HFFc6 (cell line): ENCODE measurements at places on chromosomes 5 and 9.

GRCh38 chr5:138953387-138954256 is 78.5 kb upstream of the LRRTM2 start:
- no peaks in the 10 kb centered on the region for H3K36me3 ChIP-seq
- H3K27ac ChIP-seq, result no peak overlapping the region
- 0 out of 2 replicates have a peak, but pooled peaks cover 5% of the 10 kb centered on the region for H3K4me1 ChIP-seq
- H3K27me3 ChIP-seq, result peaks cover 3% of the 10 kb centered on the region

GRCh38 chr9:111970827-111971226 is 74.2 kb downstream of the UGCG start:
- H3K4me3 ChIP-seq, result no peak overlapping the region
- H3K27me3 ChIP-seq, result peaks cover 3% of the 10 kb centered on the region
- DNase-seq, result no peak

- H3K27ac ChIP-seq, result no peak overlapping the region
- peaks cover 8% of the 10 kb centered on the region for H3K4me1 ChIP-seq
- H3K36me3 ChIP-seq, result peaks cover 4% of the 10 kb centered on the region; the same call in 1 of the 2 replicates
- DNase-seq, result no peak
These were observed 86.0 kb upstream of the TBC1D2 start for GRCh38 chr9:98341157-98342097.

DNA sequence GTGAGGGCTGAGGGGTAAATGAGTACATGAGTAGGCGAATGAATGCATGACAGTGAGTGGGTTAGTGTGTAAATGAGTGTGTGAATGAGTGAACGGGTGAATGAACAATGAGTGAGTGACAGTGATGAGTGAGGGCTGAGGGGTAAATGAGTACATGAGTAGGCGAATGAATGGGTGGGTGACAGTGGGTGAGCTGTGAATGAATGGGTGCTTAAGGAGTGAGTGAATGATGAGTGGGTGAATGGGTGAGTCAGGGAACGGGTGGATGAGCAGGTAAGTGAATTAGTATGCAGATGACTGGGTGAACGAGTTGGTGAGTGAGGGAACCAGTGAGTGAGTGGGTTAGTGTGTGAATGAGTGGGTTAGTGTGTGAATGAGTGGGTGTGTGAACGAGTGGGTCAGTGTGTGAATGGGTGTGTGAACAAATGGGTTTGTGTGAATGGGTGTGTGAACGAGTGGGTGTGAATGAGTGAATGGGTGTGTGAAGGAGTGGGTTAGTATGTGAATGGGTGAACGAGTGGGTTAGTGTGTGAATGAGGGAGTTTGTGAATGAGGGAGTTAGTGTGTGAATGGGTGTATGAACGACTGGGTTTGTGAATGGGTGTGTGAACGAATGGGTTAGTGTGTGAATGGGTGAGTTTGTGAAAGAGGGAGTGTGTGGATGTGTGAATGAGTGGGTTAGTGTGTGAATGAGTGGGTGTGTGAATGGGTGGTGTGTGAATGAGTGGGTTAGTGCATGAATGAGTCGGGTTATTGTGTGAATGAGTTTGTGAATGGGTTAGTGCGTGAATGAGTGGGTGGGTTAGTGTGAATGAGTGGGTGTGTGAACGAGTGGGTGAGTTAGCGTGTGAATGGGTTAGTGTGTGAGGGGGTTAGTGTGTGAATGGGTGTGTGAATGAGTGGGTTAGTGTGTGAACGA is 32.9 kb downstream of the NKD2 start:
- H3K4me1 ChIP-seq, result no peaks in the 10 kb centered on the region
- no peak overlapping the region for H3K27ac ChIP-seq
- peaks cover 20% of the 10 kb centered on the region; the same call in 1 of the 2 replicates for H3K36me3 ChIP-seq
- no peak overlapping the region for H3K4me3 ChIP-seq

DNA sequence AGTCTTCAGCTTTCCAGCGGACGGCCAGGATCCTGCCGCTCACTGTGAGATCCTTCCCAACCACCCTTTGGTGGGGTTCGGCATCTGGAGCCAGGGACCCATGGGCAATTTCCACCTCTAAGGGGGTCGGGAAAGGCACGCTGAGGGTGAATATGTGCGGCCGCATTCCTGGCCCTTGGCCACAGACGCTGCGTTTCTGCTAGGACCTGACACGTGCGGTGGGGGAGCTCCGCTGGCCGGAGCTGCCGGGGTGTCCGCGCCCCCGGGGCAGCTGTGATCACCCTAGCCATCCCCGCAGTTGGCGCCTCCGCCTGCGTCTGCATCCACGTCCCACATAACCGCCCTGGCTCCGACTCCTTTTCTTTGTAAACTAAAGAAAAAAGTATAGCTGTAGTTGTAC is 5.3 kb upstream of the DNAJA1 start:
- no peak overlapping the region for H3K27ac ChIP-seq
- no peak overlapping the region for H3K4me3 ChIP-seq
- peaks cover 26% of the 10 kb centered on the region for H3K4me1 ChIP-seq
- H3K27me3 ChIP-seq, result no peaks in the 10 kb centered on the region; the same call in 1 of the 2 replicates

DNA sequence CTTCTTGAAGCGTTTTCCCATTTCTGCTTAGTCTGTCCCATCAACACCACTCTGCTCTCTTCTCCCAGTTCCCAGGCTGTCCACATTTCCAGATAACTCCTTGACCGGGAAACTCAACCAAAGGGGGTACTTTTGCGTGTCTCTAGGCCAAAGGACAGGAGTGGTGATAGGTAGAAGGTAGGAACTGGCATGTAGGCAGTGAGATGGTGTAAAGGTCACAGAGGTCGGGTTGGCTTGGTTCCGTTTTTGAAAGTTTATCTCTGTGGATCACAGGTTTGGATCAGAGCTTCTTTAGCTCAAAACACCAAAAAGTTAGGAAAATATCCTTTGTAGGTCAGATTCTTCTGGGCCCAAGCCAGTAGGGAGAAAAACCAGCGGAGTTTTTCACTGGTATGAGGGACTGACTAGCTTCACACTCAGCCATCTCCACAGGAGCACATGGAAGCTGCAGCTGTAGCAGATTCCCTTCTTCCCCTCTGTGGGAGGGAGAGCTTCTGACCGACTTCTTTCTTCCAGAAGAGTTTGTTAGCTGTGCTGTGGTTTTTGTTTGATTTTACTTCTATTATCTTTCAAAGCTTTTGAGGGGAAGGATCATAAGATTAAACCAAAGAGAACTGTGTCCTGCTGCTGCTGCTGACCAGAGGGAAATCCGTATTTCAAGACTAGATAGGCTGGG is 98.4 kb upstream of the DMRT1 start:
- peaks cover 5% of the 10 kb centered on the region for H3K27me3 ChIP-seq
- peaks cover 34% of the 10 kb centered on the region for H3K4me1 ChIP-seq
- H3K36me3 ChIP-seq, result peaks cover 77% of the 10 kb centered on the region
- DNase-seq, result no peak
- H3K27ac ChIP-seq, result 0 out of 2 replicates have a peak overlapping the region, but pooled peaks have one; percentile 18

GRCh38 chr5:151469386-151469785 is 22.0 kb downstream of the SLC36A1 start:
- DNase-seq, result peak; percentile 33
- H3K36me3 ChIP-seq, result peaks cover 30% of the 10 kb centered on the region
- peaks cover 34% of the 10 kb centered on the region for H3K4me1 ChIP-seq

DNA sequence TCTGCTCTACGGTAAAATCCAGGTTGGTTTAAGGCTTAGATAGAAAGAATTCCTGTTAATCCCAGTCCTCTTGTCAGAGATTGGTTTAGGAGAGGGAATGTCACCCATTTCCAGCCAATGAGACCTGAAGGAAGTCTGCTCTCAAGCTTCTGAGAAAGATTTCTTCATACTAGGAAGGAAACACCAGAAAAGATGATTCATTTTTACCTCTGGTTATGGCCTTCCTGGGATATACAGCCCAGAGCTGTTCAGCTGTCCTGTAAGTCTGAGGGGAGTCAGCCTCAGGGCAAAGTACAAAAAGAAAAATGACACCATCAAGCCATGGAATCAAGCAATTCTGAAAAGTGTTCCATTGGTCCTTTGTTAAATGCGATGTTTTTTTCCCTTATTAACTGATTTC is 18.6 kb upstream of the CFAP95 start:
- no peaks in the 10 kb centered on the region; the same call in 1 of the 2 replicates for H3K27me3 ChIP-seq
- no peaks in the 10 kb centered on the region for H3K36me3 ChIP-seq
- no peak overlapping the region for H3K27ac ChIP-seq
- peak; percentile 9 for DNase-seq
- peaks cover 11% of the 10 kb centered on the region for H3K4me1 ChIP-seq

DNA sequence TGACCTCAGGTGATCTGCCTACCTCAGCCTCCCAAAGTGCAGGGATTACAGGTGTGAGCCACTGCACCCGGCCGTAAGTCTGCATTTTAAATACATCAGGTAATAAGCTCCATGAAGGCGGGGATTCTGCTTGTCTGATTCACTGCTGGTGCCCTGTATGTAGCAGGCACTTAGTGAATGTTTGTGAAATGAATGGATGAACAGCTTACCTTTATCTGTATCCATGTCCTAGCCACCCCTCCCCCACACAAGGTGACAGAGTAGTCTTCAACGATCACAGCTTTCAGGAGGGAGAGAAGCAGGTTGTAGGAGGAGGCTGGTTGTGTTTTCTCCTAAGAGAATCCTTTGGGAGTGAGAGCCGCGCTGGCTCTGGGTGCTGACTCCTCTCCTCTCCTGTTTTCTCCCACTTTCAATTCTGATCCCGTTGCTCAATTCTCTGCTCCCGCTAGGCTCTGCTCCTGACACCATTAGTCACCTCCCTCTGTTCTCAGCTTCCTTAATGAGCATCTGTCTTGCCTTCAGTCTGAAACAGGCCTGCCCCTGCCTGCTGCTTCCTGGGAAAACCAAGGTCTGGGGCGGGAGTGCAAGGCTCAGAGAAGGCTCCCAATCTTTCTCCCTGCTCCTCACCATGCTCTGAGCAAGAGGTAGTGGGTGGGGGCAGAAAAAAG is 88.8 kb upstream of the CTNNA1 start:
- no peak overlapping the region for H3K27ac ChIP-seq
- H3K4me3 ChIP-seq, result no peak overlapping the region
- H3K36me3 ChIP-seq, result no peaks in the 10 kb centered on the region
- H3K27me3 ChIP-seq, result peaks cover 28% of the 10 kb centered on the region

GRCh38 chr9:26331223-26331622 is 561.4 kb downstream of the CAAP1 start:
- H3K4me1 ChIP-seq, result peaks cover 11% of the 10 kb centered on the region; the same call in 1 of the 2 replicates
- H3K27ac ChIP-seq, result no peak overlapping the region
- H3K4me3 ChIP-seq, result no peak overlapping the region
- no peak for DNase-seq
- peaks cover 2% of the 10 kb centered on the region; the same call in 1 of the 2 replicates for H3K27me3 ChIP-seq

GRCh38 chr9:14251154-14252071 is 62.5 kb downstream of the NFIB start:
- H3K36me3 ChIP-seq, result no peaks in the 10 kb centered on the region
- H3K4me1 ChIP-seq, result peaks cover 13% of the 10 kb centered on the region
- peaks cover 2% of the 10 kb centered on the region; the same call in 1 of the 2 replicates for H3K27me3 ChIP-seq
- H3K27ac ChIP-seq, result no peak overlapping the region; the same call in 1 of the 2 replicates
- DNase-seq, result peak; percentile 37
- H3K4me3 ChIP-seq, result no peak overlapping the region

DNA sequence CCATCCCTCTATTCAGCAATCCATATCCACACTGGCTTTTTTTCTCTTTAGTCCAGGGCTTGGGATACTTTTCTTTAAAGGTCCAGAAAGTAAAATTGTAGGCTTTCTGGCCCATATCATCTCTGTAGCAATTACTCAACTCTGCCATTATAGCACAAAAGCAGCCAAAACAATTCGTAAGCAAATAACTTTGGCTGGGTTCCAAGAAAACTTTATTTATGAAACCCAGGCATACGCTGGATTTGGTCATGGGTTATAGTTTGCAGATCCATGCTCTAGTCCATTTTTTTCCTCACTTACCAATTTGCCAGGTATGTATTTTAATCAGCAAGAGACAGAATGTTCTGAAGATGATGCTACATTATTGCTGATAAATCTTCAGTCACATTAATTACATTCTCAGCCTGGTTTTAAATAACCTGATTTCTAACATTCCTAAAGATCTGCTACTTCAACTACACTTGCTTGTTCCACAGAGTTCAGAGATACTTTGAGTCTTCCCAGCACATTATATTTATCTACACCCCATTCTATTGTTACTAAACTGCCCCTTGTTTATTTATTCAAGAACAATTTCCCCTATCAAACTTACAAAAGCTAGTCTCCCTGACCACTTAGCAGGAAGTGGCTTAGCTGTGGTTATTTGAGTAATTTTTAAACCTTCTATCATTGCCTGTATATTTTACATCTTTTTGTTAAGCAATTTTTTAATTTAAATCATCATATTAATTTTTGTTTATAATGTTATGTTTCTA is 161.0 kb downstream of the ISL1 start:
- no peaks in the 10 kb centered on the region for H3K36me3 ChIP-seq
- H3K4me1 ChIP-seq, result no peaks in the 10 kb centered on the region; the same call in 1 of the 2 replicates
- no peak overlapping the region for H3K27ac ChIP-seq
- no peaks in the 10 kb centered on the region; the same call in 1 of the 2 replicates for H3K27me3 ChIP-seq
- no peak overlapping the region for H3K4me3 ChIP-seq
- no peak for DNase-seq

DNA sequence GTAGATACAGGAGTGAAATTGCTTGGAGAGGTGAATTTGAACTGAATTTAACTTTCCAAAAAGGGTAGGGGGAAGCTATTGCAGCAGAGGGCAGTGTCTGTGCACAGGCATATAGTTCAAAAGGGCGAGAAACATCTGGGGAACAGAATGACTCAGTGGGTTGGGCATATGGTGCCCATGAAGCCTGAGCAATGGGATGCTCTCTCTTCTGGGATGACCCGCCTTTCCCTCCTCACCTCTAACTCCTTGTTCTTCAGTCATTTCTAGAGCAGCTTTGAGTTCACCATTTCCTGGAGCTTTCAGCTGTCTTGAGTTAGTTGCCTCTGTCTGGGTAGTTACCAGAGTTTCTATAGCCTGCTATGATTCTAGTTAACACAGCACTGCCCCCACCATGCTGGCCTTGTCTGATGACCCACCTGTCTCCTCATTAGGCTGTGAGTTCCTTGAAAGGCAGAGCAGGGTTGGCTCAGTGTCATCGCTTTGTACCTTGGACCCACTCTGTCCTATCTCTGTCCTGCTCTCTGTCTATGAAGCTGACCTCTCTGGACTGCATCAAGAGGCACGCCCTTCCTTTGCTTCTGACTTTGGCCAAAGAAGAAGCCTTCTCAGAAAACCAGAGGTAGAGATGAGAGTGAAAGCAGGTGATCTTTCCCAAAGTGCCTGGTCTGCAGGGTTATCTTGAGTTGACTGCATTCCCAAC is 299.6 kb upstream of the KLF4 start:
- peaks cover 8% of the 10 kb centered on the region for H3K4me1 ChIP-seq
- H3K27me3 ChIP-seq, result peaks cover 9% of the 10 kb centered on the region
- H3K4me3 ChIP-seq, result no peak overlapping the region
- no peaks in the 10 kb centered on the region for H3K36me3 ChIP-seq
- H3K27ac ChIP-seq, result no peak overlapping the region

- peak overlapping the region; percentile 66 for H3K4me3 ChIP-seq
- H3K27me3 ChIP-seq, result no peaks in the 10 kb centered on the region
- H3K4me1 ChIP-seq, result peaks cover 72% of the 10 kb centered on the region
- DNase-seq, result no peak
These were observed 12.0 kb downstream of the TNC start for GRCh38 chr9:115106001-115106400.

GRCh38 chr5:178123966-178124925 is 6.6 kb upstream of the RMND5B start:
- H3K27ac ChIP-seq, result no peak overlapping the region
- H3K4me1 ChIP-seq, result no peaks in the 10 kb centered on the region
- no peak for DNase-seq
- H3K27me3 ChIP-seq, result peaks cover 10% of the 10 kb centered on the region
- no peaks in the 10 kb centered on the region for H3K36me3 ChIP-seq
